Substantia nigra (tissue), 51 donors: ENCODE measurements at places on chromosomes 3 and 15.

GRCh38 chr3:74377669-74378068 lies 236.8 kb downstream of the CNTN3 start:
- DNase-seq = no peak

- DNase-seq = no peak
These were observed 6.5 kb downstream of the PDCD10 start for GRCh38 chr3:167728176-167728575.

DNA sequence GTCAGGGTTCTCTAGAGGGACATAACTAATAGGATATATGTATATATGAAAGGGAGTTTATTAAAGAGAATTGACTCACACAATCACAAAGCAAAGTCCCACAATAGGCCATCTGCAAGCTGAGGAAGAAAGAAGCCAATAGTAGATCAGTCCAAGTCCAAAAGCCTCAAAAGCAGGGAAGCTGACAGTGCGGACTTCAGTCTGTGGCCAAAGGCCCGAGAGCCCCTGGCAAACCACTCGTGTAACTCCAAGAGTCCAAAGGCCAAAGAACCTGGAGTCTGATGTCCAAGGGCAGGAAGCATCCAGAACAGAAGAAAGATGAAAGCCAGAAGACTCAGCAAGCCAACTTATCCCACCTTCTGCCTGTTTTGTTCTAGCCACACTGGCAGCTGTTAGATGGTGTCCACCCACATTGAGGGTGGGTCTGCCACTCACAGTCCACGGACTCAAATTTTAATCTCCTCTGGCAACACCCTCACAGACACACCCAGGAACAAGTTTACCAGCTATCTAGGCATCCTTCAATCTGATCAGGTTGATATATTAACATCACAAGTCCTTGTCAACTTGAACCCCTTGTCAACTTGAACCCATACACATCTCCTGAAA lies 54.2 kb upstream of the ACAD9 start:
- no peak for DNase-seq

GRCh38 chr3:49566312-49566711 lies 12.0 kb downstream of the BSN start:
- DNase-seq = no peak

- no peak for DNase-seq
These were observed 374.0 kb downstream of the KCNH8 start for GRCh38 chr3:19522305-19522704.

- DNase-seq = no peak
These were observed 843.9 kb downstream of the TUSC7 start for GRCh38 chr3:117553461-117553860.

DNA sequence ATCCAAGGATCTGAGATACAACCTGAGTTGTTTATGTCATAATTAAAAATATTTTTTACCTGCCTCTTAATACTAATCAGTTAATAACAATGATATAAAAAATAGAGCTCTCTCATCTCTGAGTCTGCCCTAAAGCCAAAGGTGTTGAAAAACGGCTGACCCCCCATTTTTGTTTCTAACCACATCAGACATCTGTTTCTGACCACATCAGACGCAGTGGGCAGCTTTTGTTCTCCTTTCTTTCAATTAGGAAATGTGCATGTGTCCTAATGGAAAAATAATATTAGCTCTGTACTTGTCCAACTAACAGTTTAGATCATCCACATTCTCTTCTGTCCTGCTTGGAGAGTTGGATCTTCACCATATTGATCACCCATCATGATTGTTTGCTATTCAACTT lies 144.6 kb downstream of the SHOX2 start:
- no peak for DNase-seq

- DNase-seq = no peak
These were observed 14.0 kb downstream of the AAGAB start for GRCh38 chr15:67240235-67241131.

DNA sequence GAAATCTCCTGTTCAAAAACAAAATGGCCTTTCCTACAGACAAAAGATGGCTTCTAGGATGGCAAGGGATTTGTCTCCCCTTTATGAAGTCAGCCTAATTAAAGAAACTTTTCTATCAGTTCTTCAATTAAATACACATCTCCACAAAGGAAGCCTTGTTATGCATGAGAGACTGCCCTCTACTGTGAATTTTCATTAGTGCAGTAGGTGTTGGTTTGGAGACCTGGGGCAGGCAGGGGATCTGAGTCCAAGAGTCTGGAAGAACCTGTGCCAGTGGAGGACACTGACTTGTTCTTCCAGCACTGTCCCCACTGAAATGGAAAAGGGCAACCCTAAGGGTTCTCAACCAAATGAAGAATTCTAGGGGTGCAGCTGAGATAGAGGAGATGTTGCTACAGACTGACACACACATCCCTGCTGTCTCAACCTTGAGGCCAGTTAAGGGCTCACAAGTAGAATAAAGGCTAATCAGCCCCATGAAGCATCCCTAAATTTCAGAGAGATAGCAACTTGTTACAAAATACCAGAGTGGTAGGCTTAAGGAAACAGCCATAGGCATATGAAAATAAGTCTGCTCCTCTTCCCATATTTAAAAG lies 174.0 kb upstream of the PRICKLE2 start:
- no peak for DNase-seq

DNA sequence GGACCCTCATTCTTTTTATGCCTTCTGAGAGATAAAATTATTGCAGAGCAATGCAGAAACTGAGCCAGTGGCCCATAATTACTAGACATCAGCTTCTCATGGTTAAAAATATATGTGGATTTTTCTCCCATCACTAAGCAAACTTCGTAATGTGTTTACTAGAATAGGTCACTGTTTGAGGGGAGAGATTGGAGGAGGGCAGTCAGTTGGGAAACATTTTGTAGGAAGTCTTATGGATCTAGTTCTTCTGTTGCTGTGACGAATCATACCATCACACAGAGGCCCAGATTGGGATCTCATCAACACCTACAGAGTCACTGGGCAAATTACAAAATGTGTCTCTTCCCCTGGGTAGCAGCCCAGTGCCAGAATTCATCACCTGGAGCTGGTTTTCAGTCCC lies 81.4 kb downstream of the PDE8A start:
- no peak for DNase-seq

DNA sequence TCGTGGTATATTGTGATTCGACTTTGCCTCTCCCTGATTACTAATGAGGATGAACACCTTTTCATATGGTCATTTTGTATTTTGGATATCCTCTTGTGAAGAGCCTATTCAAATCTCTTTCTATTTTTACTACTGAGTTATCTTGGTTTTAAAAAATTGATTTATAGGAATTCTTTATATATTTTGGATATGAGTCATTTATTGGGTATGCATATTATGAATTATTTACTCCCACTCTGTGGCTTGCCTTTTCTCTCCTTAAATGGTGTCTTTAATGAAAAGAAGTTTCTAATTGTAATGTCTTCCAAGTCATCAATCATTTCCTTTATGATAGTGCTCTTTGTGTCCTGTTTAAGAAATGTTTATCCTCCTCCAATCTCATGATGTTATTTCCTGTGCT lies 191.5 kb upstream of the DPH6 start:
- DNase-seq = no peak
